Frontal cortex (tissue), 4 donors: ENCODE measurements at places on chromosomes 4 and X.

DNA sequence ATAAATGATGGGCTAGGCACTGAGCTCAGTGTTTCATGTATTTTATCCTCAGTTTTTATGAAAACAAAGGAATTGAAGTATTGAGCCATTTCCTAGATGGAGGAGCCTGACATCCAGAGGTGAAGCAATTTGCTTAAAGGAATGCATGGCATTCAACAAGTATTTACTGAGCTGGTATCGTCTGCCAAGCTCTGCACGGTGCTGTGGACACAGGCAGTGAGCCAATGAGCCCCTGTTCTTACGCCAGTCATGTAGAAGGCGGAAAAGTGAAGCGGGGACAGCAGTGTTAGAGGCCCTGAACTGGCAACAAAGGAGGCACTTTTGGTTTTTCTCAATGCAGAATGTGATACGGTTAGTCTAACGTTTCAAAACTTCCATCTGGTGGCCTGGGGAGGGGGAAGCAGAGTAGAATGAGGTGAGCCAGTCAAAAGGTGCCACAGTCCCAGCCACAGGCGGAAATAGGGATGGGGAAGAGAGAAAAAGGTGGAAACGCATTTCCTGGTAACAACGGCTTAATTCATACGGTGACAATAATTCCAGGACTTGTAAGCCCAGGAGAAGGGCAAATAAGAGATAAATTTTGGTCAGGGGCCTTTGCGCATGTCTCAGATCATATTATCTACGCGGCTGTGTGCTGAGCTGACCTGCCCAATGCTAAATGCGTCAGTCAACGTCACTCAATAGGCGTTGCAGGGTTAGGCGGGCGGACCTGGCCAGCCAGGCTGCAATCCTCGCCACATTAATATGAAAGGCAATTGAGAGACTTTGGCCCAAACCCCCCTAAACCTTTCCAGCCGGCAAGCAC is 133.9 kb downstream of the AFAP1 start:
- DNase-seq, result no peak

DNA sequence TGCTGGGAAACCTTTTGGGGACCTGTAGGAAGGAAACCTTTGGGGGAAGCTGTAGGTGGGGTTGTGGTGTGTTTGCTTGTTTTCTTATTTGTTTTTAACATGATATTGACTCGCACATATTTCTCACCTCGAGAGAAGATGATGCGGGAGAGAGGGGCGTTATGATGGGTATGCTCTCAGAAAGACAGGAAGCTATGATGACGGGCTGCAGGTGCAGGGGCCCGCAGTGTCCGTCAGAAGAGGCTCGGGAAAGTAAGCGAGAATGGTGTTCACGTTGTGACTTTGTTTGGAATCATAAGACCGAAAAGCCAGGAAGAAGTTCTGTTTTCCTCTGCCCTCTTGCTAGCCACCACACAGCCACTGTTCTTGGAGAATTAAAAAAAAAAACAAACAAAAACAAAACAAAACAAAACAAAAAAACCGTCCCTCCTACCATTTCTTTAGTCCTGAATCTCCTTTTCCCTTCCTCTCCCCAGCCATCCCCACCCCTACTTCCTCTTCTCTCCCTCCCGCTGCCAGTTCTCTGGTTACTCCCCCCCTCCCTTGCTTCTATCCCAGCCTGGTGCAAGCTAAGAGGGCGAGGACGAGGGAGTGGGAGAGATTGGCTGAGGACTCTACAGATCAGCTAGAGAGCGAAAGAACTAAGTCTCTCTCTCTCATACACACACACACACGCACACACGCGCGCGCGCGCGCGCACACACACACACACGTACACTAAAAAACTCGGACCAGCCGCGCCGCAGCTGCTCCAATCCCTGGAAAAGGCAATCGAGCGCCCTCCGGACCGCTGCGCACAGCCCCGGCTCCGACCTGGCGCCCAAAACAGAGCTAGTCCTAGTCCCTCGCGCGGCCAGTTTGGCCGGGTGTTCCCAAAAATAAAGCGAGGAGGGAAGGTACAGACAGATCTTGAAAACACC is at the start of gene BMP3:
TSS of gene BMP3 (plus strand) at position 648 of the 920 bp plus-strand sequence. CDS start 577 bp downstream, outside the sequence.
- DNase-seq, result peak; percentile 16

DNA sequence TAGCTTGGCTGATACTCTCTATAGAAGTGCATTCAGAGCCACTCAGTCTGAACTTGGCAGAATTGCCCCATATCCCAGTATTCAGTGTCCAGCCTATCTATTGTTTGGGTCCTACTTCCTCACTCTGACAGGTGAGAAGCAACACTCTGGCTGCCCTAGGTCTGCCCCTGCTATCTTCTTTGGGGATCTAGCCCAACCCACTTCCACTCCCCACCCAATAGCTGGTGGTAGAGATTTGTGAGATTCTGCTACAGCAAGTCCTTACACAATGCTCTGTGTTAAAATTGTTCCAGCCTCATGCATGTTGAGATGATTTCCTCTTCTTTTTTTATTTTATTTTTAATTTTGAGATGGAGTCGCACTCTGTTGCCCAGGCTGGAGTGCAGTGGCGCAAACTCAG is 67.6 kb downstream of the TRIM2 start:
- no peak for DNase-seq

- no peak for DNase-seq
Observed at GRCh38 chr4:72302981-72303704, 265.9 kb downstream of the ADAMTS3 start.

DNA sequence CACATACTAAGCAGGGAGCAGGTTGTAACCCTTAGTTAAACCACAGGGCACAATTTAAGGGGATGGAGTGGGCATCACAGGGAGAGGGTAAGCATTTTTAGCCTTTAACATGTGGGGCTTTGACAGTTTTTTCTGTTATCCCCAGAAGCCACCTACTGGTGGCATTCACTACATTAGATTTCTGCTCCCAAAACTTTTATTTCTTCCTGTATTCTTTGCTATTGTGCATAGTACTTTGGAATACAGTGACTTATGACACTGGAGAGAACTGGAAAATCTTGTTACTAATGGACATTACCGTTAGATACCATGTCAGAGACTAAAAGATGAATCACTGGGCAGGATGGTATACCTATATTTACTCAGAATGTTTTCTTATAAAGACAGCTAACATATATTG is 7.3 kb downstream of the TRIM75 start:
- DNase-seq, result no peak
